ENCODE measurements at places on chromosomes 1 and 21.

DNA sequence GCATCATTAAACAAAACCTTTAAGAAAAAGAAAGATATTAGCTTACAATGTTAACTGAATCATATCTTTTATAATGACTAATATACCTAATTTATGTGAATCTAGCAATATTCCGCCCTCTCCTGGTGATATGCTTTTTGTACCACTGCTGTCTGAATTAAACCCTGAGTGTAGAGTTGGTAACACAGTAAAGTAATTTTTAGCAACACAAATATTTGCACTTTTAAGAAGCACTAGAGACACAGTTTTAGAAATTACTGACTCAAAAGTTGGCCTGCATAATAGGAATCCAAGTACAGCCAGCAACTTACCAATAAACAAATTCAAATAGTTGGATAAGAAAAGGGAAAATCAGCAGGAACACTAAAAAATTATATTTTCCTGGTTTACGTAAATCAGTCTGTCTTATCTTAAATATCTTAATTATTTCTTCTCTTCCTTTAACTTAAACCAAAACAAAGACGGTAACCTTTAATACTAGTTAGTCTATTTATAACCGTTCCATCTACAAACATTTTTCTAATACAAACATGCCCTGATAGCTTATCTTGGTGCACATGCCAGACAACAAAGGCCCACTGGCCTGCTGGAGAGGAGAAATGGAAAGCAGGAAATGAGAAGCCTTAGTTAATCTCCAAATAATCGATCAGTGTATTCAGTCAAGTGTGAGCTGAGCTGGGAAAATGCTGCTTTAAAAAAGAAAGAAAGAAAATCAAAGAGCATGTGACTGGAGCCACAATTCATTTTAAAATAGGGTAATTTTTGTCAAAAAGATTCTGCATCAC is 246.0 kb downstream of the RERE start:
- H3K36me3 ChIP-seq: peaks cover 31% of the 10 kb centered on the region
- H3K27ac ChIP-seq: peak overlapping the region; percentile 73
- H3K4me3 ChIP-seq: no peak overlapping the region
- no peak for DNase-seq

- H3K36me3 ChIP-seq: no peaks in the 10 kb centered on the region
- DNase-seq: no peak
- no peak overlapping the region for H3K27ac ChIP-seq
Observed at GRCh38 chr1:61238359-61238665, 156.0 kb downstream of the NFIA start.

DNA sequence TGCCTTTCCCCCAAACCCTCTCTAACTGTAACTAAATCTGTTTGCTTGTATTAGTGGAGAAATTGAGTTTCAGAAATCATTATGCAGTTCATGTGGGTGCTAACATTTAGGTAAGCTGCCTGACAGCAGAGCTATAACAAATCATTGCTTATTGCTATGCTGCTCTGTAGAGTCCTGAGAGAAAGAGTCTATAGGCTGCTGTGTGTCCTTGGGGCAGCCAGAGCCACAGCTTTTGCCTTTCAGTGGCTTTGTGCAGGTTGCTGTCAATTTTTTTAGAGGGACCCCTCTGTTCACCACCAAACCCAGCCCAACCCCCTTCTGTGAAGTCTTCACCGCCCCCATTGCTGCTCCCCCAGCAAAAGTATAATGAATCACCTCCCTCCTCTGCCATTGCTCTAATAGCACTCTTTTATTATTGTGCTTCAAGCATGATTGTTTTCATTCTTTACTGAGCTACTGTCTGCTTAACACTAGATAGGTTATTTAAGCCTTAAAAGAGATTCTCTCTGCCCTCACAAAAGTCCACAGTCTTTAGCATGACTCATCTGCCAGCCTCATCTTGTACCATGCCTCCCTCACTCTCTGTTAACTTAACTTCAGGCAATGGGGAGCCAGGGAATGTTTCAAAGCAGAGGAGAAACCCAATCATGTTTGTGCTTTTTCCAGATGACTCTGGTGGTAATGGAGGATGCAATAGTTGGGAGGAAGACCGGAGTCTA is 38.6 kb downstream of the DIRAS3 start:
- H3K27ac ChIP-seq: peak overlapping the region; percentile 30
- H3K4me3 ChIP-seq: no peak overlapping the region
- no peaks in the 10 kb centered on the region for H3K36me3 ChIP-seq
- no peak for DNase-seq
- no peaks in the 10 kb centered on the region for H3K4me1 ChIP-seq

GRCh38 chr1:207115269-207115668 is 11.2 kb downstream of the C4BPA start:
- no peaks in the 10 kb centered on the region for H3K36me3 ChIP-seq
- no peak overlapping the region for H3K27ac ChIP-seq
- H3K27me3 ChIP-seq: no peaks in the 10 kb centered on the region
- DNase-seq: no peak
- no peak overlapping the region for H3K4me3 ChIP-seq
